H4 (cell line): ENCODE measurements at places on chromosomes 7 and 10. TPM values are rescaled to one million over a fixed set of nuclear protein-coding genes. Genes with fewer than 3 reads are reported as not detected.
A peak's percentile ranks its signal among the peaks of the same experiment; 100 is the strongest.

CALY gene
- not detected in 2 replicates for total RNA-seq

TMED4 gene
- total RNA-seq: 289 and 353 TPM in 2 replicates

RBM20 gene
- total RNA-seq: 4.2 and 4.6 TPM in 2 replicates

SEMA3E gene
- 8.0 and 9.4 TPM in 2 replicates for total RNA-seq

PRR15 gene
- total RNA-seq: 0.58 and 1.2 TPM in 2 replicates

ASB10 gene
- total RNA-seq: not detected in 2 replicates

TUBAL3 gene
- total RNA-seq: 0.25 TPM in 1 of 2 replicates, not detected in the other

TRIL gene
- total RNA-seq: not detected in 2 replicates

- no peak for DNase-seq
These were observed 402.8 kb upstream of the PCDH15 start for GRCh38 chr10:55203874-55204273.

GRCh38 chr10:21078410-21079329 lies 181.6 kb upstream of the NEBL start:
- peak; percentile 54 for DNase-seq

DNA sequence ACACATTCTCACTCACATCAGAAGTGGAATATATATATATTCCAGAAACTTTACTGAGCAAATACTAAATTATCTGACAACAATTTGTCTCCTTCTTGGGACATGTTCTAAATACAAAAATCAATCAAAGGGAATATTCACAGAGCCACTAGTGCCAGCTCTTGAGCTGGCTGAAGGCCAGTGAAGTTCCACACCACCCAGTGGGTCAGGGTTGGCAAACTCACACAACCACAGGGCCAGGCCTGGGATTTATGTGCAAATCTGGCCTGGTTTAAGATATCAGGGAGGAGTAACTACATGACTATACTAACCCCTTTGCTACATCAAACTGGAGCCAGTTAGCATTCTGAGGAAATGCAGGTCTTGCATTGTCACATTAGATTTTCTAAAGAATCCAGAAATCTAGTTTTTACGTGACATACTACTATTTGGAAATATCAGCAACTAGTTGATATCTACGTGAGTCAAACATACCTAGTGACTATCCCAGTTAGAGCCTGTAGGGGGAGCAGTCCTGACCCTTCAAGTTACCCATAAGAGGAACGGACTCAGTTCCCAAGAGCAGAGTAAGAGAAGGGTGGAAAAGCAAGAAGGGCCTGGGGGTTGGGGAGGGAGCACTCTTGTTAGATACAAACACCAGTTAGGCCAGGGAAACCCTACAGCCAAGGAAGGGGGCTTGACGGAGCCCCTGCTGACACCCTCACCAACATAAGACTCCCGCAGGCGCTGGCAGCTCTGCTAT lies 600.4 kb downstream of the KCNMA1 start:
- no peak for DNase-seq

DNA sequence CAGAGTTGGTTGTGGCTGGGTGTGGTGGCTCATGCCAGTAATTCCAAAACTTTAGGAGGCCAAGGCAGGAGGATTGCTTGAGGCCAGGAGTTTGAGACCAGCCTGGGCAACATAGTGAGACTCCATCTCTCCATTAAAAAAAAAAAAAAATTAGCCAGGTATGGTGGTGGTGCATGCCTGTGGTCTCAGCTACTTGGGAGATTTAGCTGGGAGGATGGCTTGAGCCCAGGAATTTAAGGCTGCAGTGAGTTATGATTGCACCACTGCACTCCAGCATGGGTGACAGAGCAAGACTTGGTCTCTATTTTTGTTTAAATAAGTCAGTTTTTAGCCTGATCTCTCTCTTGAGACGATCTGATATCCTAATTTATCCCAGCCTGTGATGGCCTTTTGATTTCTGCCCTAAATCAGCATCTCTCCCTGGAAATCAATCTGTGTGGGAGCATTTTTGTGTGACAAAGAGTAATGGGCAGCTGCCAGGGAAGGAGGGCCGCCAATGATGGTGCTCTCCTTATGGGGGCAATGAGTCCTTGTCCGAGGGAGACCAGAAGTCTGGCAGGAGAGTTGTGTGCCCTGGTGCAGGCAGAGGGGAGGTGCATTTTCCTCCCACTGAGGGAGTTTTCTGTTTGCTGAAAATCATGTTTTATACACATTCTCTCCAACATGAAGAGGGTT lies 111.0 kb downstream of the NRP1 start:
- DNase-seq: no peak

- peak; percentile 27 for DNase-seq
These were observed at the start of gene ARHGAP21 for GRCh38 chr10:24723788-24724380. ARHGAP21 (minus strand) TSS chr10:24723887; CDS start chr10:24721899, 1,988 bp downstream.

DNA sequence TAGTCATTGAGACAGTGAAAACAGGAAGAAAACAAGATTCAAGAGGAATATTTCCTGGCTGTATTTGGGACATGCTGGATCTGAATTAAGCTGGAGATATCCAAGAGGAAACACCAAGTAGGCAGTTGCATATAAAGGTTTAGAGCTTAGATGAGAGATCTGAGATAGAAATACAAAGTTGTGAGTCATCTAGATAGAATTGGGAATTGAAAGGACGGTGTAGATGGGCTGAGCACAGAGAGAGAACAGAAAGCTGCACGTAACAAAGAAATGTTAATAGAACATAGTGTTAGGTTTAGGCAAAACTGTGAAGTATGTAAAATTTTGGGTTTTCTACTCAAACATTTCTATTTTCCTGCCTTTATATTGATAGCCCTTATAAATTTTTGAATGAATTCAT lies 218.5 kb upstream of the TMEM196 start:
- DNase-seq: no peak
